ENCODE measurements at places on chromosomes 3 and 15.

- DNase-seq: no peak
Measured at GRCh38 chr3:134883697-134884385, 88.8 kb downstream of the EPHB1 start.

- DNase-seq: no peak
Measured at GRCh38 chr3:106560451-106560966, 691.7 kb upstream of the CBLB start.

DNA sequence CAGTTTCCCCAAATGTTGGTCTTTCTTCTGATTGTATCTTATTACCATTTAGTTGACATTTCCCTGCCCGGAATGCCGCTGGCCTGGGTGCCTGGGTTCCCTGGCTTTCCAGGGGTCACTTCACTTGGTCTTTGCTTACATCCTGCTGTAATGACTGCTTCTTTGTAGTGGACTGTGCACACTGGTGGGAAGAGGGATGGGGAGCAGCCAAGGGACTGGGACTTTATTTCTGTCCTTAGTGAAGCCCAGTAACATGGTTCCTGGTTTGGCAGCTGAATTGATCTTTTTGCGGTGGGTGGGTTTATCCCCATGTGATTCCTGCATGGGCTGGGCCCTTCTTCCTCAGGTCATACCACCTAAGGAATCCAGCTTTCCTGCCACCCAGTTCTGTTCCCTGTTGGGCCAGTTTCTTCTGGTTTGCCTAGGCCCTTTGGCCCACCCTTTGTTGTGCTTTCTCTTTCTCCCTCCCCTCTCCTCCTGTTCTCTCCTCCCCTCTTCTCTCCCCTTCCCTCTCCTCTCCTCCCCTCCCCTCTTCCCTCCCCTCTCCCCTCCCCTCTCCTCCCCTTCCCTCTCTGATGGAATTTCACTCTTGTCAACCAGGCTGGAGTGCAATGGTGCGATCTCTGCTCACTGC lies 41.9 kb downstream of the TRIM71 start:
- no peak for DNase-seq

DNA sequence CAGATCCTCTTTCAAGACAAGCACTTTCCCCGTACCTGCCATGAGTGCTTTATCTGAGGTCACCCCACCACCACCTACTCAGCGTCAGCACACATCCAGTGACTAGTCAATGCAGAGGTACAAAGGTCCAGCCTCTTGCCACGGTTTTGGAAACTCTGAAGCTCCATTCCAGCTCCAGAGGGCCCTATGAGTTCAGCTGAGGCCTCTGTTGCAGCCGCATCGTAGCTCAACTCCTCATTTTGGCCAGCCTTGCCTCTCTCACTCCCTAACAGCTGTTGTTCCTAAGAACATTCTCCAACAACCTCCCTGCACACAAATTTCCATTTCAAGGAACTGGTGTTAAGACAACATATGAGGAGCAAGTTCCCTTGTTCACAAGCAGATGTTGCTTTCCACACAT lies 405.1 kb upstream of the PROK2 start:
- DNase-seq: no peak

DNA sequence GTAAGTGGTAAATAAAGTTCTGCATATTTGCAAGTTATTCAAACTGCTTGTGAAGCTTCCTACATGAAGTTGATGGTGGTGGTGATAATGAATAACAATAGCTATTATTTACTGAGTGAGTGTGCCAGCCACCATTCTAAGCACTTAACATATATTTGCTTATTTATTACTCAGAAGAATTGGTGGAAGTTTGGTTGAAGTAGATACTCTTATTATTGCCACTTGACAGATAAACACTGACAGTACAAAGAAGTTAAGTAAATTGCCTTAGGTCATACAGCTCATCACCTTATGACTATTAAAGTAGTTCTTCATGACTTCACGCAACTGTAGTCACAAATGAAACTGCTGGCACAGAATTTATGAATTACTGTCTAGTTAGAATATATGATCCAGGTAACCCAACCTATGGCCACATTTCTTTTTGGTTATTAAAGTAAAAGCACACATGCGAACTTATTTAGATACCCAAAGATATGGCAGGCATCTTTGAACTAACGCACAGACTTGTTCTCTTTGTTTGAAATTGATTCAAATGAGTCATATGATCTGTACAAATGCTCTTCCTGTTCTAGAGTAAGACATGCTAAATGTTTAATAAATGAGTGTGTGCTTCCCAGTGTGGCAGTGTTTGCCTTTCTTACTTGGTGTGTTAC lies 99.8 kb upstream of the NR2F2 start:
- DNase-seq: no peak

Measured in activated CD4-positive, alpha-beta T cell treated with anti-CD3 and anti-CD28 coated beads, Interleukin-2, amount 50 U/mL, for 4 hours (primary cell).